ENCODE measurements at places on chromosomes 2 and 18.

GRCh38 chr2:205386109-205386508, 296.2 kb upstream of the NRP2 start:
- DNase-seq = peak; percentile 29

GRCh38 chr2:129008055-129008880, 689.6 kb upstream of the HS6ST1 start:
- no peak for DNase-seq

DNA sequence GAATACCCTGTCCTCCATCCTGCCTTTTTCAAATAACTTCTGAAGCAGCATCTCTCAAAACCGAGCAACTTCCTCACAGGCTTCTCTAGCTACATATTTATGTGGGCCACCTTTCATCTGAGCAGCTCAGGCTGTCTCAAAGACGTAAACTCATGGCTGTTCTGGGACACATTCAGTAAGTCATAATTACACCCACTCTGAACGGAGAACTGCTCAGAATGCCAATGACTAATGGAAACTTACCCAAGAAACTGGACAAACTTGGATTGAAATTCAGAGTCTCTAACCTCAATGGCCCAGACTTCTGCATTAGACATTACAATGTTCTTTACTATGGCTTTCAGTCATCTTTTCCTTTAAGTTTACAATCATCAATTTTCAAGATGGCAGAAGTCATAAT, 145.2 kb downstream of the RAD51AP2 start:
- DNase-seq = peak; percentile 5

DNA sequence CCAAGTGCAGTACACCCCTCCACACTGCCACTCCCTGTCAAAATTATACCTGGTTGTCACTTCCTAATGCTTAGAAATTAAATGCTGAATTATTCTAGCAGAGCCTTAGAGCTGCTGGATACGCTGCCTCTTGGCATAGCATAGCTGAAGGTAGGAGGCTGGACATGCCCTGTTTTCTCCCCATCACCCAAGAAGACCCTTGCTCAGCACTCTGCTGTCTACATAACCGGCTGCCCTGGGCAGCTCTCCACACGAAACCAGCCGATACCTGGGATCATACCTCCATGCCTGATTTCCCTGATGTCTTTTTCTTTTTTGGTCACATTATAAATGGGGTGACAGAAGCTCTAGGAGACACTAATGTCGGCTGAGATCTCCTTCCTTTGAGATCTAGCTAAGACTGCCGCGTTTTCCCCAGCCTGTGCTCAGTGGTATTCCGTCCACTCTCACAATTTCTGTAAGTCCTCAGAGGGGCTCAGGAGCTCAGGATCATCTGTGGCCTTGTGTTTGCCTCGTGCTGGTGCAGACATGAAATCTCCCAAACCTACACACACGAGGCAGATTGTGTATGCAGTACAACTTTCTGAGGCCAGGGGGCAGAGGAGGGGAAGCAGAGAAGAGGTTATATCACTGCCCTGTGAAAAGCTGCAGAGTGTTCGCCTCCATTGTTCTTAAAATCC, 13.5 kb upstream of the ZAP70 start:
- peak; percentile 80 for DNase-seq

GRCh38 chr2:70369082-70369481, 67.2 kb upstream of the FAM136A start:
- no peak for DNase-seq

GRCh38 chr2:137802038-137802437, 162.2 kb upstream of the HNMT start:
- DNase-seq = no peak

DNA sequence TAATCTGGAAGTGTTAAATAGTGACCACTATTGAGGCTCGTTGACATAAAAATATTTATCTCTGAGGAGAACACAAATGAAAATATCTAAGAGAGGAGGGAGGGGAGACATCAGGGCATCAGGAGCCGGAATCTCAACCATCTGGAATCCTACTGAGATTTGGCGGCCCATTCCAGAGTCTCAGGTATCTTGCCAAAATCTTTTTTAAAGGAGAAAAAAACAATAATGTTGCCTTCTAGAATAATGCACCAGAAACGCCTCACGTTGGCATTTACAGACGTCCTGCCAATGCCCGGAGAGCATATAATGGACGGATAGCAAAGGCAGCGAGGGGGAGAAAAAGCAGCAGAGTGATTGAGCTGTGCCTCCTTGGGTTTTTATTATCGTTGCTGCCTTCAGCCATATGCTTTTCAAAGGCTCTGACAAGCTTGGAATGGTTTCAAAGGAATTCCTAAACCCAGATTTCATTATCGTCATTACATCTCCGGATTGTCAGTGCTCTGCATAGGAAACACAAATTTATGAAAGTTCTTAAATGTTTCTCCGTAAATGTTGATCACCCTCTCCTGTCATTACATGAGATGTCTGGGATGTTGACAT, 30.9 kb upstream of the EGR4 start:
- no peak for DNase-seq

- DNase-seq = no peak
Observed at GRCh38 chr2:119449521-119449920, 17.9 kb downstream of the TMEM37 start.

DNA sequence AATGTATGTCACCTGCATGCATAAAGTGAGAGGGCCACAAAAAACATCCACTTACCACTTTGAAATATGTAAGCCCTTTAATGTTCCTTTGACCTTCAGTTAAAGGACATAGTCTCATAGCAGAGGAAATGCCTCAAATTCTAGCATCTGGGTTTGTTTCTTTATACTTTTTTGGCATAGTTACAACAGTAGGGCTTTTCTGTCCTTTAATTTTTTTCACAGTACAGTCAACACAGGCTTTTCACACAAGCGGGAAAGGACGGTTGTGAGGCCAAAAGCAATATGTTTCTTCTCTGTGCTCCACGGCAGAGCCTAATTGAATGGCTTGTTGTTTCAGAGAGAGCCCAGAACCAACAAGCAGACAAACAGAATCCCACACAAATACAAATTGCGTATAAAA, 57.6 kb downstream of the CRIM1 start:
- DNase-seq = peak; percentile 71

- no peak for DNase-seq
Observed at GRCh38 chr18:25190472-25190871, 161.5 kb downstream of the ZNF521 start.

- DNase-seq = peak; percentile 49
Observed at GRCh38 chr18:361941-362310, 94.1 kb upstream of the THOC1 start.

GRCh38 chr2:230602562-230603230, 109.9 kb upstream of the CAB39 start:
- no peak for DNase-seq

DNA sequence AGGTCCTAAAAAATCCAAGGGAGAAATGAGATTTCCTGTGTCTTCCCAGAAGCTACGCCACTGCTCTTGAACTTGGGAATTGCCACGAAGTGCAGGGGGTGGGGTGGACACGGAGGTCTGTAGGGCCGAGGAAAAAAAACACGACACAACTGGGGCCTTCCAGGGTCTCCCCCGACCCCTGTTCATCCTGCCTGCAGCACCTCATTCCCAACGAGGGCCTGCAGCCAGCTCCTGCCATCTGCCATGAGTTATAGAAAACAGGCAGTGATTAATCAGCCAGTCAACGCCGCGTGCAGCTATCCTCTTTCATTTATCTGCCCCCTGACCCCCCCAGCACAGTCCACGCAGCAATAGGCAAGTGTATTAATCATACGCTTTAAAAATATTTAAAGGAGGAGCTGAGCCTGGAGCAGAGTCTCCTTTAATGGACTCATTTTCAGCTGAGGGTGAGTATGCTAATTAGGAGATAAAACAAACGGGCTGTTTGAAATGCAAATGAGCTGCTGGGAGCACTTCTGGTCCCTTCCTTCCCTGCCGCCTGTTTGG, 209.9 kb downstream of the TFCP2L1 start:
- peak; percentile 82 for DNase-seq

DNA sequence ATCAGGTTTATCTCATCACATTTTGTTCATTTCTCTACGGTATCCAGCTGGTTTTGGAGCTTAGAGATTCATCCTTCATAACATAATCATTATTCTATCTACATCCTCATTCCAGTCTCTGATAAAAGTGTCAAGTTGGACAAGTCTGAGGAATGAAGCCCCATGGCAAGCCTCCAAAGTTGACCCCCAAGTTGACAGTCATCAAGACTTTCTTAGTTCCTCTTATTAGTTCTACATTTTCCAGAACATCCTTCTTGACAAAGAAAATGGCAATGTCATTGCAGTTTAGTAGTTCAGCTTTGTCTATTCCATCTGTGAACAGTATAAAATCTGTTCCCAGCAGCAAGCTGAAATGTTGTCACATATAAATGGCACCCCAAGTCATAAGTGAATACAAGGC, 4.5 kb upstream of the TMSB10 start:
- DNase-seq = no peak

DNA sequence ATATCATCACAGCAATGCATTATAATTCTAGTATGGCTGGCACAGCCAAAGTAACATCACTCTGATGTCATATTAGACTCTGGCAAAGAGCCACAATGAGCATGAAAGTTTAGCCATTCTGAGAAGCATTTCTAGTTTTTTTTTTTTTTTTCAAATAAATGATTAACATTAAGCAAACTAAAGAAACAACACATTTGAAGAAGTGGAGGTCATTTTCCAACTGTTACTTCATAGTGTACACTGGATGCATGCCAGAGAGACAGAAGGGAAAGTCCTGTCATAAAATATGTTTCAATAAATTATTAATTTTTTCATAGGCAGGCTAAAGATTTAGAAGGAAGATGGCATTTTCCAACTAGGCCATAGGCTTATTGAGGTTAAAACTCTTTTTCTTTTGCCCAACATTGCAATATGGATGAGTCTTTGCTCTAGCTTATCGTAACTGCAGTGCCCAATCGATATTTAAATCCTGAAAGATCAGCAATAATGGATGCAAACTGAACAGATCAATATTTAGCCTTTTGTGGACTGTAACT, 1630.4 kb upstream of the ACVR2A start:
- DNase-seq = no peak

GRCh38 chr2:231679908-231680284, 28.4 kb upstream of the PTMA start:
- no peak for DNase-seq

DNA sequence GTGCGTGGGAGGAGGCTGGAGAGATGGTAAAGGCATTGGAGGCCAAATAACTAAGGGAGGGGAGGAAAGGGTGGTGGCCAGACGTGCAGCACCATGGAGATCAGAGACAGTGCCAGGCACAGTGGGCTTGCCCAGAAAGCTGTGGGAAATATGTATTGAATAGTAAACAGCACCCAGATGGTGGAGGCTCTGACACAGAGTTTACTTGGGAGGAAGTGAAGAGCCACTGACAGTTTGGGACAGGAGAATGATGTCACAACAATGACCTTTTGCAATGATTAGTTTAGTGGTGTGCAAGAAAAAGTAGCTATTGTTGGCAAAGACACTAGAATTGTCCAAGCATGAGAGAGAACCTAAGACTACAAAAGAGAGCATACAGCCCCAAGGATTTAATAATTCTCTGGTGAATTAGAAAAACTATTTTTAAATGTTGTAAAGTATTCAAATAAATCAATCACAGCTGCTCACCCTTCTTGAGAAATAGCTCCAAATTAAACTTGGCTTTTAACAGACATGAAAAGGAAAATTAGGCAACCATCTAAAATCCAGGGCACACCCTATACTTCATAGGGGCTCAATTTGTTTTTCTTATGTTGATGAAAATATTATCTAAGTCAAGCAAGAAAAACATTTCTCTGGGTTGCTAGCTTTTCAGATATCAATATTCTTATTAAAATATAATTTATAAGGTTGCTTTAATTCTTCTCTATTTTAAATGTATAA, 458.7 kb upstream of the HNRNPA3 start:
- no peak for DNase-seq

DNA sequence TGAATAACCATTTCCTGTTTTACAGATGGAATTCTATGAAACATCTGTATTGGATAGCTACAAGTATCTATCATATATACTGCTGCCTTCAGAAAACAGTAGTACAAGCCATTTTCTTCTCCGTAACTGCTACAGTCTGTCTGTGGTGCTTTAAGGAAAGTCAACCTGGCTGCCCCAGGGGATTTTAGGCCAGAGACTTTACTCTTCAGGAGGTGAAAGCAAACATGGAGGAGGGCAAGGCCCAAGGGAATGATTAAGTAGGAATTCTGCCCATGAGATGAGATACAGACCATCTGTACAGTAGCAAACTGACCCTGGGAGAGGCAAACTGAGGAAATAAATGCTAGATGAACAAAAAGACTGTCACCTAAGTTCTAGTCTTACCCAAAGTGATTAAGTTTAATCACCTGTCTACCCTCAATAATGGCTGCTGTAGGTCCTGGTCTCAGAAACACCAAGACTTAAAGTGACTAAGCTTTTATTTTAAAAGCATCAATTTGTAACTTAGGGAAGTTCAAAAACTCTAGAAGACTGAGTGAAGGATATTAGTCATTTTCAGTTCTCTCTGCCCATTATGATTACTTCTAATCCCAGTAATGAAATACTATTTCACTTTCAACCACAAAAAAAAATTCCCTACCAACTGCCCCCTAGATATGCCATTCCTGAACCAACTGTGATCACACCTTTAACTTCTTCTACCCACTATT, 14.8 kb downstream of the MBD2 start:
- no peak for DNase-seq

DNA sequence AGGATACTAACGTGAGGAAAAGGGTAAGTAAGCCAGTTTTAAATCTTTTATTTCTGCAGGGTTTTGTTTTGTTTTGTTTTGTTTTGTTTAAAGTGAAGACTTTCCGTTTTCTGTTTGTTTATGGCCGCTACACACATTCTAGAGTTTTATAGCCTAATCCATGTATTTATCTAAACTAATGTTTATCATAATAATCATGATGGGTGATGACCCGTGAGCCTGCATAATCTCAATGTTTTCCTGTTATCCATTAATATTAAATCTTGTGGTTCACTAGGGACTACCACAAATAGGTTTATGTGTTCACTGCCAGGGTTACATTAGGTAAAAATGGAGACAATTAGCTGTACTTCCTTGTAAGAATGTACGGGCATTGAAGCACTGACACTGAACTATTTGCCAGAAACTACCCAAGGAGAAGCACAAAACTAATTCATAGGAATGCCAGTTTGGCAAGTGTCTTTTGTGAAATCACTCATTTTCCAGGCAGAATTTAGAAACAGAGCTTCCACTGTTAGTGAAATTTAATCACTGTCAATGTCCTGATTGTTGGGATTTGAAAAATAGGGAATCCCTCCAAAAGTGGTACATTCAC, 574.8 kb downstream of the LRP1B start:
- no peak for DNase-seq

GRCh38 chr2:167424221-167424620, 535.9 kb downstream of the XIRP2 start:
- no peak for DNase-seq

DNA sequence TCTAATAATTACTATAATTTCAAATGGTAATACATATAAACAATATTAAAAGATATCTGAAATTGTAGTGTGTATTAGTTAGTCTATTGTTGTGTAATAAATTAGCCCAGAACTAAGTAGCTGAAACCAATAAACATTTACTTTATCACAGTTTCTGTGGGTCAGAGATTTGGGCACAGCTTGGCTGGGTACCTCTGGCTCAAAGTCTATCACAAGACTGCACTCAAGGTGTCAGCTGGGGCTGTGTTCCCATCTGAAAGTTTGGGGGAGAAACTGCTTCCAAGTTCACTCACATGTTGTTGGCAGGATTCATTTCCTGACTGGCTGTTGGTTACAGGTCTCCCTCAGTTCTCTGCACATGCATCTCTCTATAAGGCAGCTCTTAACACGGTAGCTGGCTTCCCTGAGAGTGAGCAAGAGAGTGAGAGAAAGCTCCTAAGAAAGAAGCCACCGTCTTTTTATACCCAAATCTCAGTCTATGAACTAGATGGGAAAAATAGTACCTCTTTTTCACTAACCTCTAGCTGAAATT, 25.6 kb upstream of the WIPF1 start:
- DNase-seq = no peak

Measured in fibroblast of pulmonary artery (primary cell).